GM03348 (cell line): ENCODE measurements at places on chromosomes 12 and 14.

GRCh38 chr12:85531341-85531740 lies 251.3 kb downstream of the ALX1 start:
- DNase-seq: no peak

GRCh38 chr12:88381466-88381865 lies 198.8 kb downstream of the KITLG start:
- no peak for DNase-seq

DNA sequence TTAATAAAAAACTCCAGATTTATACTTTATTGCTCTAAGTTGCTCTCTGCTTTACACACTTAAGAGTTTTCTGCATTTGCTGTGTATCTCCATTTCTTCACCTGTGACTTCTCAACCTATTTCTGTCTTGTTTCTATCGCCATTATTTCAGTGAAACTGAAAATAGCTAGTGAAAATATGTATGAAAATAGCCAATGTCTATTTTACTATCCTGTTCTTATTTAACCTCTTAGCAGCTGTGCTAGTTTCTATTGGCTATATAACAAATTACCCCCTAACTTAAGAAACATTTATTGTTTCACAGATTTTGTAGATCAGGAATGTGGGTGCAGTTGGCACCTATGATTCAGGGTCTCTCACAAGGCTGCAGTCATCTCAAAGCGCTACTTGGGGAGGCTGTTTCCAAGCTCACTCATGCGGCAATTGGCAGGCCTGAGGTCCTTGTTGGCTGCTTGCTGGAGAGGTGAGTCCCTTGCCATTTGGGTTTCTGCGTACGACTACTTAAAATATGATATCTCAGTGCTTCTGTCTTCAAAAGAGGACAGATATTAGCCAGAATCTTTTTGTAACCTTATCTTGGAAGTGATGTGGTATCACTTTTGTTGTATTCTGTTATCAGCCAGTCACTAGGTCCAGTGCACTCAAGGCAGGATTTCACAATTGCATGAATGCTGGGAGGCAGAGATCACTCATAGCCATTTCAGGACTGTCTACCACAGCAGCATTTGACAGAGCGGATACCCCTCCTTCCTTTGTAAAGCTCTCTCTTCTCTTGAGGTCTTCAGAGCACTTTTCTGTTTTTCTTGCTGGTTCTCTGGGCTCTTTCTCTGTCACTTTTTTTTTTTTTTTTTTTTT lies 7.2 kb downstream of the ERC1 start:
- no peak for DNase-seq

DNA sequence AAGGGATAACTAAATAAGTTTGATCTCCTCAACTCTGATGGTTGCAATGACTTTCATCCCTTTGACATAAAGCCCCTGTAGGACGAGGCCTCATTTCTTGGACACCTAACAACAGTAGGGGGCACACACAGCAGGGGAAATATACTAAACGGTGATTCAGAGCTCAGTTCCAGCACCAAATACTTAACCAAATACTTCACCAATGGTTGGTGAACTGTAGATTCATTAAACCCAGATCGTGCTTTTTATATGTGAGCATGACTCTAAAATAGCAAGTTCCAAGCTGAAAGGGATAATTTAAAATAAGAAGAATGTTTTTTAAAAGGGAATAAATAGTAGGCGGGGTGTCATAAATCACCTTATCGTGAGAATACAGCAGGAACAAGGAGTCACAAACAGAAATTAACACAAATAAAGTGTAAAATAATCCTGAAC lies 53.2 kb downstream of the ATG2B start:
- no peak for DNase-seq

GRCh38 chr14:45381091-45381490 lies 128.1 kb upstream of the MIS18BP1 start:
- no peak for DNase-seq
